ENCODE measurements at places on chromosomes 5 and 9.

DNA sequence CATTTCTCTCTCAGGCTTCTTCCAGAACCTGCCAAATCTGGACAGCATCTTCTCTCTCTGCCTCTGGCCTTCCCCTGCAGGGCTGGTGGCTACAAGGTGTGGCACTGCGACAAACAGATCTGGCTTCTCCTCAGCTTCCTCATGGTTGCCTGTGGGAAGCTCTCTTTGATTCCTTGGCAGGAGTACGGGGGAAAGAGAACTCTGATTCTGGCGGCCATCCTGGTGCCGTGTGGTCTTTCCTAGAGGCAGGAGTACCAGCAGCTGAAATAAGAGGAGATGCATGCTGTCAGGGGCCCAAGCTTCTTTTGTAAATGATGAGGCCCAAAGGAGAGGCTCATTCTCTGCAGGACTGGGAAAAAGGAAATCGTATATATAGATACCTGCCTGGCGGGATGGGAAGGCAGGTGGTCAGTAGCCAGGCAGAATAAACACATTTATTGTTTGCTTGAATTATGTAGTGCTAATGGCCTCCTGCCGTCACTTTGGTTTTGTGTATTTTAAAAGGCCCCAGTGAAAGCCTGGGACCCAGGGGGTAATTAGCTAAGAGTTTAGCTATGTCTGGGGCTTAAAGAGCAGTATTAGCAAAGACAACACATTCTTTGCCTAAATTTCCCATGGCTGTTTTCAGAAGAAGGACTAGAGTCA lies at the start of gene CER1:
Gene CER1, minus strand, starts transcription at position 343 of the 645 bp plus-strand sequence. Its CDS starts 61 bp downstream, at position 282.
- no peak for DNase-seq

GRCh38 chr5:32160228-32160627 lies 13.9 kb downstream of the GOLPH3 start:
- DNase-seq, result no peak

- DNase-seq, result no peak
Observed at GRCh38 chr9:12771891-12772290, 2.9 kb upstream of the LURAP1L start.

DNA sequence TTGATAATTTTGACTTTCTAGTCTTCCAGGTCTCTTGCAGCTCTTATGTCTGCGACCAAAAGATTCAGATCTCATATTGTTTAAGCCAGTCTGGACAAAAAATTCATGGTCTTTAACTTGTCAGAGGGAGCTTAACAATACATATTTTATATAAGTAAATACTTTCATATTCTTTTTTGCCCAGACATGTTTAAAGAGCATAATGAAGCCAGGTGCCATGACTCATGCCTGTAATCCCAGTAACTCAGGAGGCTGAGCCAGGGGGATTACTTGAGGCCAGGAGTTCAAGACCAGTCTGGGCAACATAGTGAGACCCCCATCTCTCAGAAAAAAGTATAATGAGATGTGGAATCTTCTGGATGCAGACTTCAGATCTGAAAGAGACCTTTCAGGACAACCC lies 69.8 kb downstream of the JMY start:
- no peak for DNase-seq

DNA sequence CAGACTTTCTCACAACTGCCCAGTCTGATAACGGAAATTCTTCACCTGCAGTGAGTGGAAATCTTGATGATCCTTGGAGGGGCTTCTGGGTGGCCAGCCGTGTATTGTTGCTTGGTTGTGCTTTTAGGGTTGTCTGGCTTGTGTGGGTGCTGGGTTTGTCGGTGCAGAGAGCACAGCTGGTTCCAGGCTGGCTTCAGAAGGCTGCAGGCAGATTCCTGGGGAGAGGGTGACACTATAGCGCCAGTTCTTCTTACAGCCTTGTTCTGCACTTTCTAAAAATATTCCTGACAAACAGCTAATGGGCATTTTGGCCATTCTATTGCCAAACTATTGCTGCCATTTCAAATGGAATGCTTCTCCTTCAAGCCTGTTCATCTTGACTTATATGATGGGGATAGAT lies 99.3 kb downstream of the PDZD2 start:
- DNase-seq, result no peak

DNA sequence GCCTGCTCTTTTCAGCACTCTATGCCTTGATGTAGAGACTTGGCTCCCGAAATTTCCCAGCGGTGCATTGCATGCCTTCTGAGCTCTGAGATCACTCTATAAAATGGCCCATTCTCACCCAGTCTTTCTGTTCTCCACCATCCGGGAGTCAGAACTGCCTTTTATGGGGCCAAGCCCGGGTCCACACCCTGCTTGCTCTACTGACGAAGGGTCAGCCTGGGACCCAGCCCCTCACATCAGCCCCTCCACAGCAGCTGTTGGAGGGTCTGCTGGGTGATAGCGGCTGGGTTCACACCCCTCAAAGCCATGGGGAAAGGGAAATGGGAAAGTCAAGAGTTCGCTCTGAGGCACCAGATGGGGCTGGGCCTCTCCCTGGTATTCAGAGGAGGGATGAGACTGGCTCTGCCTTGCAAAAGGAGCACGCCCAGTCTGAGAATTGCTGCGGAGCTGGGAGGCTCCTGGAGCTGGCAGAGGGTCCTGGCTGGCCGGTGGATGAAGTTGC lies 66.0 kb upstream of the ORM1 start:
- no peak for DNase-seq

- no peak for DNase-seq
Observed at GRCh38 chr9:108103046-108103693, 613.6 kb upstream of the KLF4 start.

GRCh38 chr5:166722939-166723338 lies 1568.5 kb upstream of the WWC1 start:
- no peak for DNase-seq

- no peak for DNase-seq
Observed at GRCh38 chr5:107652839-107653607, 17.7 kb downstream of the EFNA5 start.

Data from inflammatory macrophage treated with lipopolysaccharide for 4 hours (primary cell).